Jurkat, Clone E6-1 (cell line): ENCODE measurements at places on chromosomes 13 and 19.
A peak's percentile ranks its signal among the peaks of the same experiment; 100 is the strongest.

DNA sequence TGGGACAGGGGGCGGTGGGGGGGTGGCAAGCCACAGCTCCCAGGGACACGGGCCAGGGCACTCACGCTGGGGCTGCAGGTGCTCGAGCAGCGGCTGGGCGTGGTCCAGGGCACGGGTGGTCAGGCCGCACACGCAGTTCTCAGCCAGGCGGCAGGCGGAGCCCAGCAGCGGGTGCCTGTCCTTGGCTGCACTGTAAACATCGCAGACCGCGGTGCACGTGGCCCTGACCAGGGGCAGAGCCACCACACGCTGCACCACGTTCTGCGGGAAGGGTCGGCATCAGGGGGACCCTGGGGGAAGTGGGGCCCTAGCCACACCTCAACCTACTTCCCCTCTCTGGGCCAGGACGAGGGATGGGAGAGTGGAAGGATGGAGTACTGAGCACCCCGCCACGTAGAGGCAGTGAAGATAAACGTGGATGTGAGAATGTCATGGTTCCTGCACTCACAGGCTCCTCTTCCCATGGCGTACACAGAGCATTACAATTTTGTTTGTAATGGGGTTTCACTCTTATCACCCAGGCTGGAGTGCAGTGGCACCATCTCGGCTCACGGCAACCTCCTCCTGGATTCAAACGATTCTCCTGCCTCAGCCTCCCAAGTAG is 3.4 kb downstream of the PLIN5 start:
- no peak for DNase-seq

- no peak for DNase-seq
Measured at GRCh38 chr19:49543032-49543431, 15.2 kb downstream of the RCN3 start.

- peak; percentile 85 for DNase-seq
Measured at GRCh38 chr13:28138012-28138755, at the start of gene PAN3. Gene PAN3, plus strand, starts transcription at chr13:28138545. Its CDS starts 113 bp downstream, at chr13:28138658.

- no peak for DNase-seq
Measured at GRCh38 chr13:86839221-86839620, 832.0 kb upstream of the SLITRK5 start.

GRCh38 chr19:37078717-37079032 is 442 bp downstream of the ZNF420 start:
- peak; percentile 12 for DNase-seq

- DNase-seq: no peak
Measured at GRCh38 chr13:105070452-105070851, 1465.0 kb downstream of the EFNB2 start.

DNA sequence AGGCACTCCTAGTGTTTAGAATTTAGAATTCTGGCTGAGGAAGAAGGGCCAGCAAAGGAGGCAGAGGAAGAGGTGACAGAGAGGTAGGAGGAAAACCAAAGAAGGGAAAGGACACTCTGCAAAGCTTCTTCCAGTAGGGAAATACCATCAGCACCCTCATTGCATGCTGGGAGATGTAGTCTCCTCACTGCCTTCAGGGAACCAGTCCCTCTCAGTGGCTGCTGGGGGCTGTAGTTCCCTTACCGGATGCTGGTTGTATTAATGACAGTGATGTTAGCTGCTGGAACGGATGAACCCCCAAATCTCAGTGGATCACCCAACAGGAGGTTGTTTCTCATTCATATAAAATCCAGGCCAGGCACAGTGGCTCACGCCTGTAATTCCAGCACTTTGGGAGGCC is 10.1 kb downstream of the GRIN2D start:
- DNase-seq: peak; percentile 70

GRCh38 chr13:72566526-72566925 is 160.9 kb downstream of the MZT1 start:
- DNase-seq: no peak

- DNase-seq: no peak
Measured at GRCh38 chr13:108425056-108425455, 155.5 kb downstream of the TNFSF13B start.

- DNase-seq: no peak
Measured at GRCh38 chr13:39586958-39587605, 15.9 kb downstream of the LHFPL6 start.

GRCh38 chr13:32246468-32246867 is 68.7 kb downstream of the ZAR1L start:
- peak; percentile 50 for DNase-seq

DNA sequence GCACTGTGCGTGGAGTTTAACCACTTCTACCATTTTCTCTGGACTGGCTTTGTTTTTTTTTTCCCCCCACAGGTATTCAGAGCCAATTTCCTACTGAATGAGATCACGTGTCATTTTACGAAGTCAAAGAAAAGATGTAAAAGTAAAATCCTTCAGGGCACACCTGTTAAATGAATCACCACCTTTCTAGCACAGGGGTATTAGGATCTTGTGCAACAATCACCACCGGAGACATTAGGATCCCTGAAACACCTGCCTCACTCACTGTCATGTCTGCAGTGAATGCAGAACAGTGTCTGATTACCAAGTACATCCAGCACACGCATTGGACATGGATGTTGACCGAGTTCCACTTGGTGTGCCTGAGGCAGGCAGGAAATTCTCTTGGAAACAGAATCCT is 17.2 kb downstream of the BRD4 start:
- DNase-seq: no peak

GRCh38 chr19:21856773-21857514 is 21.0 kb upstream of the ZNF43 start:
- DNase-seq: no peak

DNA sequence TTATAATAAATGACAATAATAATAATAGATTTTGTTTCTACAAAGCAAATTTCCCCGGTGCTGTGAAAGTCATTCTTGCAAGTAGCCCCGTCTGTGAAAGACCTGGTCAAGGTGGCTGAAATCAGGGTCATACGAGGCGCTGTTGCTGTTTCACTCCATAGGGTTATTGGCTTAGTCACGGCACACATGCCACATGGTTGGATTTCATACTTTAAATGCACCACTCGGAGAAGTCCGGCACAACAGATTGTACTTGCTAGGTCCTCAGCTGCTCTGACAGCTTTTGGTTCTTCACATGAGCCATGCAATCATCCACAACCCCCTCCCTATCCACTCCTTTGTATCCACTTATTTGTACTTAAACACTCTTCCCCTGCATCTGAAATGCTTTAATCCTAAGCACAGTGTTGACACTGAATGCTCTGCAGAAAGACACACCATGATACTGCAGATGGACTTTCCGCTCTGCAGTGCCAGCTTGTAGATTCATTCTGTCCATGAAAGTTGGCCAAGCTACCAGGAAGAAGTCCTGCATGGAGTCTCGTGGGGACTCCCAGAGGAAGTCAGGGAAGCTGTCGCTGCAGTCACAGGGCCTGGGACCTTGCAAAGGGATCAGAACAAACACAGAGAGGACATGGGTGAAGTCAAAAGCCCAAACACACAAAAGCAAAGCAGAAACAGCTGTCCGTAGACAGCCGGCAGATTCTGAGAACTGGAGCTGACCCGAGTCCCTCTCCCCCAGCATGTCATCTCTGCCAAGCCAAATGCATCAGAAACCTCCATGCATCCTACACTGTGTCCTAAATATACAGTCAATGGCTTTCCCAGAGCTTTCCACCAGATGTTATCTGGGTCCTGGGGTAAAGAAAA is 124.6 kb downstream of the COL4A2 start:
- no peak for DNase-seq

DNA sequence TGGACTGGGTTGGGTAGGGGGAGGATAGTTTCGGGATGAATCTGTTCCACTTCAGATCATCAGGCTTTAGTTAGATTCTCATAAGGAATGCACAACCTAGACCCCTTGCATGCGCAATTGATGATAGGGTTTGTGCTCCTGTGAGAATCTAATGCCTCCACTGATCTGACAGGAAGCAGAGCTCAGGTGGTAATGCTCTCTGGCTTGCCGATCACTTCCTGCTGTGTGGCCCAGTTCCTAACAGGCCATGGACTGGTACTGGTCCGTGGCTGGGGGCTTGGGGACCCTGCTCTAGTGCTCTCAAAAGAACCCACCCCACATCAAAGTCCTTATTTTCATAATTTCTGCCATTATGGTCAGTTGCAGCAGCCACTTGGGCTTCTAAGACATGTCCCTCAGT is 30.1 kb downstream of the DNAJC3 start:
- no peak for DNase-seq

DNA sequence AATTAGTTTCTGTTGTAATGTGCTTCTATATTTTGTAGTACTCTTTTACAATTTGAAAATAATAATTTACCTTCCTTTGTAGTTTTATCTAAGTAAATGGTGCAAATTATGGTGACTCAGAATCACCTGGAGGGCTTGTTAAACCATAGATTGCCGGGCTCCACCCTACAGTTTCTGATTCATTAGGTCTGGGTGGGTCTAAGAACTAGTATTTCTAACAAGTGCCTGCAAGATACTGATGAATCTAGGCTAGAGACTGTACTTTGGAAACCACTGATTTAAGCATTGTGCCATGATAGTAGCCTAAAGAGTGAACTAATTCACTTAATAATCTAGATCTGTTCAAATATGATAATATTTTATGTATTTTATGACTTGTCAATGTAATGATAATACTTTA is 437.4 kb upstream of the SPRY2 start:
- DNase-seq: no peak

DNA sequence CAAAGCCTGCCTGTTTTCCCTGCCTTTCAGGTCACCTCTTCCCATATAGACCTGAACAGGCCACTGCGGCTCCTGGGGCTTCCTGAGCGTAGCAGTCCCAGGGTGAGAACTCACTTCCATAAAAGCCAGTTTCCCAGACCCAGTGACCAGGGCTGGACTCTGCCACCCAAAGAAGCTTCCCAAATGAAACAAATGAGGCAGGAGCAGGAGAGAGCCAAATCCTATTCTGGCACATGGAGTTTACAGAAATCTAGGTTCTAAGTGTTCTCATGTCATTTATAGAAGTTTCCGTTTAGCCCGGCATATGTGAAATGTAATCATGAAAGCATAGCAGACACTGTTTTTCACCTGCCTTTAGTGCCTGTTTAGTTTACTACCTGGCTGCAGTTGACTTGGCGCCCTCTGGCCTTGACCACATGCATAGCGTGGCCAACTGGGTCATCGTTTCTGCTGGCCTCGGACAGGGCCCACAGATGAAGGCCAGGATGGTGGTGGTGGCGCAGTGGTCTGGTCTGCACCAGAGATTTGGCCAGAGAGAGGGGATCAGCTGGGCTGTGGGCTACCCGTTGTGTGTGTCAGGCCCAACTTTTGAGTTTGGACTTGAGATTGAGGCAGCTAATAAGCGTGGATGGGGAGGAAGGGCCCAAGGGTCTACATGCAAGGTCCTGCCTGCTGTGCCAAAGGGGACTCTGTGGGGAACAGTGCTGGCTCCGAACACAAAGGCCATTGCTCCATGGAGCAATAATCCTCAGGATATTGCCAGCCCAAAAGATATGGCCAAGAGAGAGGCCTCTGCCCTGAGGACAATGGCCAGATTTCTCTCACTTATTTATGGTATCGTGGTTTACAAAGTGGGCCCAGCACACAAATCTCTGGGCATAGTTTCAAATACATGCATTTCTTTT is 43.3 kb downstream of the NFIX start:
- no peak for DNase-seq

DNA sequence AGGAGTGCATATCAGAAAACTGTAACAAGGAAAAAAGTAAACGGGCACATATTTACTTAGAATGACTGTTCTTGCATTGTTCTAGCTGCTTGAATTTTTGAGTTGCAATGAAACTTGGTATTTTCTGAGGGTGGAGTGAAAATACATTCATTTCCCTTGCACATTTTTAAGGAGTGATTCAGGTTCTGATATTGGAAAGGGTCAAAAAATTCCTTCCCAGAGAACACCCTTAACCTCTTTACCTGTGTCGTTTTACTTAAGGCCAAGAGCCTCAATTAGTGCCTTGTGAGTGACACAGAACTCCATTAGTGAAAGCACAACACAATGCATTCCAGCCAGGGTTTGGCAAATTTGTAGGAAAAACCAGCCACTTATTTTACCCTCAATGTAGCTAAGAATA is 2.3 kb downstream of the ITGBL1 start:
- DNase-seq: no peak

GRCh38 chr13:89432997-89433396 is 1761.8 kb downstream of the SLITRK5 start:
- no peak for DNase-seq

DNA sequence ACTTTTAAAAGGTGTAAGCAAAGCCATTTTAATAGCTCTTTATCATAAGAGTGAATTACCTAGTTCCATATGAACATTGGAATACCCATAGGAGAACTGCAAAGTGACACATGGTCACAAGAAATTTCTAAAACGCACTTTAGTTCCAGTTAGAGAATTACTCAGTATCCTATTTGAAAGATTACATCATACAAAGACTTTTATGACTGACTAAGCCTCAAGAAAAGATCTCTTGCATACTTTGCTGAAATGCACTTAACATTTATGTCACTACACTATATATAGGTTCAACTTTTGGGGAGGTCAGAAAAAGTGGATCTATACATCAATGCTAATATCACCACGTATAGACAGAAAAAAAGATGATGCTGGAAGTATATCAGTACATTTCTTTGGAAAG is 7.1 kb downstream of the PCDH9 start:
- DNase-seq: no peak

DNA sequence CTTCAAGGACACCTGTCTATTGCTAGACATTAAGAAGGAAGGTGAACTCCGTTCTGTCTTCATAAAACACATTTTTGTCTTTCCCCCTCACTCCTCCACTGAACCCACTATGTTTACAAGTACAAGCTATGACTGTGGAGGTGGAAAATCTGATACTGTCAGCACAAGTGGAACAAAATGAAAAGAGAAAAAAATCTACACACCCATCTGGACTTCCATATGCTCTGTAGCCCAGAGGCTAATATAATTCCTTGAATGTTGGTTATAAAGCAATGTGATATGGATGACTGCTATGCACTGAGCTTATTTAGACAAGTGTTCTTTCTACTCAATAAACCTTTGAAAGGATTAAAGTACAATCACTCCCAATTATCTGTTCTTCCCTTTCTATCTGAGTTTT is 713.5 kb downstream of the DIAPH3 start:
- no peak for DNase-seq

DNA sequence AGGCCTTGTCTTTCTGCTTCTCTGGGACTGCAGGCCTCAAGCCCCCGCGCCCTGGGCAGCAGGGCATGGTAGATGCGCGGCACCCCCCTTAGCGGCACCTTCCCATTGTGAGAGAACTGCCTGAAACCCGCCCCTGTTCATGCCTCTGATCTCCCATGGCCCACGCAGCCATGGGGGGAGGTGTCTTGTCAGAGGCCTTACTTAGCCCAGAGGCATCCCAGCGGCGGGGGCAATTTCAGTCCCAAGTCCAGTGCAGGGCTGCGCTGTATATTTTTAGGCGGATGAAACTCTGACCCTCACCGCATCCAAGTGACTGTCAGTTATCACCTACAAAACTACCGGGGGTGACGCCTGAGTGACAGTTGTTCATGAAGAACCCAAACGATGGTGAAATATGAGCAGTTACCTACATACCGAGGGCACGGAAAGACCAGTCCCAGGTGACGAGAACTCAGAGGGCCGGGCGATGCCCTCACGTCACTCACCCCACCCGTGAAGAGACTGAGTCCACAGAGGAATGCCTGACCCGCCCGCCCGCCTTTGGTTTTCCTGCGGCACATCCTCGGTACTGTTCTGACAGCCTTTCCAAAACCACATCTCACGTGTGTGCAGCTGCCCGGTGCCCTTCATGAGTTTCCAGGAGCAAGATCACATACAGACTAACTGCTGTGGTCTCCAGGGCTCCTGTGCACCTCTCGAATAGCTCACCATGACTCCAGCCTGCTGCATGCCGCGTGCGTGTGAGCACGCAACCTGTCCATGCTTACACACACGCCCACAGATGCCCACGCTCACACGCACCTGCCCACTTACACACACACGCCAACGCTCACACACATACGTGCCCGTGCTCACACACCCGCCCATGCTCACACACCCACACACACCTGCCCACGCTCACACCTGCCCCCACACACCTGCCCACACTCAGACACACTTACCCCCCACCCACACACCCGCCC is 14.4 kb downstream of the IL17D start:
- no peak for DNase-seq
